Stimulated activated CD8-positive, alpha-beta memory T cell treated with anti-CD3 and anti-CD28 coated beads, Interleukin-2, amount 100 ng/mL, for 1 hour (primary cell): ENCODE measurements at places on chromosomes 1 and 21.

DNA sequence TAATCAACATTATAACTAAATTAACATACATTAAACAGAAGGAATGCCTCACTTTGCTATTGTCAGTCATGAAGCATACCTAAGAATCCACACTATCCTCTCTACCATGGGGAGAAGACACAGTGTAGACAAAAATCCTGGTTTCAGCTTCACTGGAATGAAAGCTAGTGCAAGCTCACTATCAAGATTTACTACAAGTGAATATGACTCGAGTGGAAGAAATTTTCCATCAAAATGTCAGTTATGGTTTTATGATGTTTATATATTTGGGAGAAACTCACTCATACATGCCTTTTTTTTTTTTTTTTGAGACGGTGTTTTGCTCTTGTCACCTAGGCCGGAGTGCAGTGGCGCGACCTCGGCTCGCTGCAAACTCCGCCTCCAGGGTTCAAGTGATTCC, 424.3 kb downstream of the KCNT2 start:
- no peak for DNase-seq

- no peak for DNase-seq
These were observed 101.5 kb downstream of the NME7 start for GRCh38 chr1:169266133-169266532.

DNA sequence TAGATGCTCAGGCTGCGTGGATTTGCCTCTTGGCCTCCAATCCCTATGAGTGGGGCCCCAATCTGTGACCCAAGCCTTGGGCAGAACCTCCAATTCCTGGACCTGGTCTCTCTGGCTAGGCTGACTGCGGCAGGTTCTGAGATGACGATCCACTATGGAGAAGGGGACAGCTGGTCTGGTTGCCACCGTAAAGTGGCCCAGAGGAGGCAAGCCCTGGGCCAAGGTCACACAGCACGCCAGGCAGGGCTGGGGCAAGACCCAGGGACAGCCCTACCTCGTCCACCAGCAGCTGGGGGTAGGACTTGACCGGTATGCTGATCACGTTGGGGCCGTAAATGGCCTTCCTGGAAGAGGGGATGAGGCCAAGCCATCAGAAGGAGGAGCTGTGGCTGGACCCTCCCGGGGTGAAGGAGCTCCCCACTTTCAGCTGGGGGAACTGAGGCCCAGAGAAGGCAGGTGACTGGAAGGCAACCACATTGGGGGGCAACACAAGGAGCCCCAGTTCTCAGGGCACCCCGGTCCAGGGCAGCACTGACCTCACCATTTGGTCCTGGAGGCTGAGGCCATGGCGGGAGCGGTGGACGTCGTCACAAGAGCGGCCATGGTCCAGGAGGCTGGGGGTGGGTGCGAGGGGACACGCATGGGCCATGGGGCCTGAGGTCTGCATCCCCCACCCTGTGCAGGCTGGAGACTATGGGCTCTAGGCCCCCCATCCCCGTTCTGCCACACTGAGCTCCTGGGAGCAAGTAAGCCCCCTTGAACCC, 9.8 kb downstream of the ATP13A2 start:
- no peak for DNase-seq

DNA sequence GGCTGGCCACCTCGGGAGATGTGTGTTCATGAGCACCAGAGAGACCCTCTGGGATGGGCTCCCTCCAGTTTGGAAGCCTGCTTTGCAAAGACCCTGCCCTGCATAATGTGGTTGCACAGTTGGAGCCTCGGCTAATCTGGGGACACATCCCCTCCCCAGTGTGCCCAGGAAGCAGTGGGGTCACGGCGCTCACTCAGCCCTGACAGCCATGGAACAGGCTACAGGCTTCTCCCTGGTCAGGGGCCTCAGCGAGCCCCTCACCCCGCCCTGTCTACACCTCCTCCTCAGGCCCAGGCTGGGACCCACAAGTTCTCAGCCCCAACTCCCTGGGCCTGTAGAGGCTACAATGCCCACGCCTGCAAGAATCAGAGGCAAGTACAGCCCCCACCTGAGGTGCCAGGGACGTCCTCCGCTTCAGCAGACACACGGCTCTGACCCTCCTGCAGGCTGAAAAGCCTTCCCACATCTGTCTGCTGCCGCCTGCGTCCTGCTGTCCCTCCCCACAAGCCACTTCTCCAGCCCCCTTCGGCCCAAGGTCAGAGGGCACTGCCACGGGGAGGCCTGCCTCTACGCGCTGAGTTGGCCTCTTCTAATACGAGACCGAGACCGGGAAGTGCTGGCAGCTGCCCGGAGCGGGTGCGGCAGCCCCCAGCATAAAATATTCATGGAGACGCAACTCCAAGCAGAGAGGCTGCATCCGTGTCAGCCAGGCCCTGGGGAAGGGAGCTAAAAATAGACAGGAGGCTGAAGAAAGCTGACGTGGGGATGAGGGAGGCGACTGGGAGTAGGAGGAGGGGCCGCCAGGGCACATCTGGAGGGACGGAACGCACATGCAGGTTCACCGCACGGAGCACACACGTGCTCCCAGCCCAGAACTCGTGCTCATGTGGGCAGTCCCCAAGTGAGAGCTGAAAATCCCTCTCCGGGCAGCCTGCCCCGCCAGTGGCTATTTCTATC, 15.2 kb upstream of the GPR153 start:
- DNase-seq = no peak

- DNase-seq = no peak
These were observed 35.7 kb upstream of the MTR start for GRCh38 chr1:236759252-236759859.

GRCh38 chr1:23044035-23044434, 24.8 kb downstream of the KDM1A start:
- no peak for DNase-seq

GRCh38 chr1:173258479-173259264, 51.5 kb upstream of the TNFSF4 start:
- DNase-seq = no peak

GRCh38 chr1:193592317-193592716, 405.9 kb upstream of the B3GALT2 start:
- no peak for DNase-seq

- DNase-seq = no peak
These were observed 50.2 kb downstream of the LAMC2 start for GRCh38 chr1:183236158-183236725.

GRCh38 chr1:229624521-229625070, 1.3 kb downstream of the TAF5L start:
- DNase-seq = no peak

DNA sequence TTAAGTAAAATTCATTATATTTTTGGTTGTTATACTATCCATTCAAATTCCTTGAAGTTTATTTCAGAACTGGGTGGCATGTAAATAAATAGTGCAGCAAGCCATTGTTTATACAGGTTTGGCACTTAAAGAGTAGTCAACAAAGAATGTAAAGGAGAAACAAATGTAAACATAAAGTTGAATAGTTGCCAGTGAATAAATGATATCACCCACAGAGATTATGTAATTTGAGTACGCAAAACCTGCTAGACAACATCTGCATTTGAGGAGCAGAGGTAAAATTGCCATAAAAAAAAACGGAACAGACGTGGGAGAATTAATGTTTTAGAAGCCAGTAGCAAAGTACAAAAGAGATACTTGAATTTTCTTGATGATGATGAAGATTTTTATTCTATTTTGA, 111.6 kb downstream of the ADGRL2 start:
- DNase-seq = no peak

DNA sequence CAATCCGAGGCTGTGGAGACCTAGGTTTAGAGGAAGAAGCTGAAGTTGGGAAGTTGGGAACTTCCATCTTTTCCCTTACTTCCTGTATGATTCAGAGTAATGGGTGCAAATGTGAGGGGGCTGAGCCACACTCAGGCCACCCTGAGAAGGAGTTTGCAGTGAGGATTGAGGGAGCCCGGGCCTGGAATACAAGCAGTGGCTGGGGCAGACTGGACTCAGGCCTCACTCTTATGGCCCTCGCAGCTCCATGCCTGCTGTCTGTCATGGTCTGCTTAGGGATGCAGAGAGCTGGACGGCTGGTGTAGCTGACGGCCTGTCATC, 73.7 kb upstream of the RAB4A start:
- no peak for DNase-seq

DNA sequence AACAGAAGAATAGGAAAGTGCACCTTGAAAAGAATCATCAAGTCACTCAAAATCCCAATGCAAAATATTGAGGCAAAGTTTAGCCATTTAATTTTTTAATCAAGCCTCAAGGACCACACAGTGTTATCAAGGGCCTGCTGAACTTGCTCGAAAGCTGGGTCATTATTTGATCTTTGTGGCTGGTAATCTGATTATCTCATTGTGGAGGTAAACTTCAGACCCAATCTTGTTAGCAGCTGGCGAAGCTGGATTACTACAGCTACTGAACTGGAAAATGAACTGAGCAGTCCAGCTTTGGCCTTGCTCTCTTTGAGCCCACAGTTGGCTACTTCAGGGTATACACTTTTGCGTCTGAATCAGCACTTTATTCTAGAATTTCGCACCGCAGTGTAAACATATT, 94.4 kb downstream of the BARHL2 start:
- no peak for DNase-seq

- no peak for DNase-seq
These were observed 84.6 kb downstream of the IGSF21 start for GRCh38 chr1:18192182-18192581.

DNA sequence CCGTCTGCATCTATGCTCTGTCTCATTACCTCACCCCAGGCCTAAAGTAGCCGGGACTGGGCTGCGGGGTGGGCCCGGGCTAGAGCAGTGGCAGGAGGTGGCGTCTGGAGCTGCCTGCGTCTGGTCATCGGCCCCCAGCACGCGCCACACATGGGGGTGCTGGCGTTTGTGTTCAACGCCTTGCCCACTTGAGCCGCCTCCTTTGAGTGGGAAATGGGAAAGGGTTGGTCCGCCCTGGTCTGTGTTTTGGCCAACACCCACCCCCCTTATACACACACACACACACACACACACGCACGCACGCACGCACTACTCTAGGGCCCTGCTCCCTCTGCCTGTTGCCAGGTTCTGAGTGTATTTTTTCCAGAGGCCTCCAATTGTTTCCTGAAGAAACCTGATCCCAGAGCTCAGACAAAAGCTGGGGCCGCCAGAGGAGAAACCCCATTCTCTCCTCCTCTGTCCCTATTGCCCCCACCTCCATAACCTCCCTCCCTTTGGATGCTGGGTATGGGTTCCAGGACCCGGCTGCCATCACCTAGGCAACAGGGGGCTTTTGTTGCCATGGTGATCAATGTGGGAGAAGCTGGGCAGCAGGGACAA, 10.1 kb downstream of the VANGL2 start:
- DNase-seq = no peak

DNA sequence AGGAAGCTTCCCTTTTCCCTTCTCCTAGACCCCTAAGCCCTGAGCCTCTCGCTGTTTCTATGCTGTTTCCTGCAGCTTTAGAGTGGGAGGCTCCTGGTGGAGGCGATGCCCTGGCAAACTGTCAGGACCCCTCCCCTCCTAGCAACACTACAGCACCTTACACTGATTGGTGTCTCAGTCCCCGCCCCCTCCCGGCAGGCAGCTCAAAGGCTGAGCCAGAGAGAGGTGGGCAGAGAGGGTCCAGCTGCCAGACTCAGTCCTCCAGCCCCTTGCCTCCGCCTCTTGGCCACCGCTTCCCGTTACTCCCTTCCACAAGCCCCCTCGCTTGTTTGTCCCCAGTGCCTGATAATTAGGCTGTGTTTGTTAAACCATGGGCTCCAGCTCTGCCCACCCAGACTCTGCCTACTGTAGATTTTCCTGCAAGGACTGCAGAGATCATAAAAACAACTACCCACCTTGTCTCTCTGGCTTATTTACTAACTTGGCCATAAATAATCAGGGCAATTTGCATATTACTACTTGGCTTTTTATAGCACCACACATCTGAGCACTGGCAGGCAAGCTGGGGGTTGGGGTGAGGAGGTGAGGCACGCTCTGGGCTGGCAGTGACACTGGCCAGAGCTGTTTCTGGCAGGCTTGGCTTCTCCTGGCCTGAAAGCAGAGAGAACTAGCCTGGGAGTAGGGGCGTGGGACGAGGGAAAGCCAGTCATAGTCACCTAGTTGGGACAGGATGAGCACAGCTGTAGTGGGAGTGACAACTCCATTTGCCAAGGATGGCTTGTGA, 107.5 kb downstream of the CSMD2 start:
- DNase-seq = no peak

GRCh38 chr21:17529648-17530047, 16.8 kb downstream of the CXADR start:
- no peak for DNase-seq
